ENCODE measurements at places on chromosomes 4 and X. TPM values are rescaled to one million over a fixed set of nuclear protein-coding genes. Genes with fewer than 3 reads are reported as not detected.

The IL15 gene
- total RNA-seq, result 0.65 TPM

The ANK2 gene
- 9.4 TPM for total RNA-seq

The GCNA gene
- 0.98 TPM for total RNA-seq

The CTAG1B gene
- total RNA-seq, result not detected

The RHOXF2 gene
- total RNA-seq, result not detected

The RHOXF2B gene
- total RNA-seq, result not detected

The TMEM154 gene
- total RNA-seq, result 5.6 TPM

The MAGED4 gene
- total RNA-seq, result 7.0 TPM

The CYP2U1 gene
- 5.3 TPM for total RNA-seq

The L1CAM gene
- total RNA-seq, result 0.19 TPM

The RIPPLY1 gene
- total RNA-seq, result not detected

The HPSE gene
- total RNA-seq, result 3.3 TPM

The MAML3 gene
- 16.4 TPM for total RNA-seq

Data from vein endothelial cell (primary cell).